NCI-H510A treated with DMSO at 0.1 percent for 48 hours (cell line): ENCODE measurements at places on chromosomes 13 and 19.

- no peak for DNase-seq
Measured at GRCh38 chr19:28999724-29000433, 213.1 kb downstream of the UQCRFS1 start.

DNA sequence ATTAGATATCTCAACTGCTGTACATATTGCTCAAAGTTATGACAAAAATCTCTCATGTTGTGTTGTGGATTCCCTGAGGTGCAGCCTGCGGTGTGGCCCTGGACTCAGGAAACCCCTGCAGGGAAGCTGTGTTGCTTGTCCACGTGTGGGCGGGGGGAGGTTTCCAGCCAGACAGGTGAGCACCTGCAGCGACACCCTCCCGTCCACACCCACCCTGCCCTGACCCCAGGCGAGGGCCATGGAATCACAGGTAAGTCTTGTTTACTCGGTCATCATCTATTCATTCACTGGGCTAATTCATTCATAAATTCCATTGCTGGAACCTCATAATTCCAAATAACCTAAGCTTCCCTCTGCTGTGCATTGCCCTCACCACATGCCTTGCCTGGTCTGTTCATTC, 14.1 kb downstream of the PLPP2 start:
- no peak for DNase-seq

DNA sequence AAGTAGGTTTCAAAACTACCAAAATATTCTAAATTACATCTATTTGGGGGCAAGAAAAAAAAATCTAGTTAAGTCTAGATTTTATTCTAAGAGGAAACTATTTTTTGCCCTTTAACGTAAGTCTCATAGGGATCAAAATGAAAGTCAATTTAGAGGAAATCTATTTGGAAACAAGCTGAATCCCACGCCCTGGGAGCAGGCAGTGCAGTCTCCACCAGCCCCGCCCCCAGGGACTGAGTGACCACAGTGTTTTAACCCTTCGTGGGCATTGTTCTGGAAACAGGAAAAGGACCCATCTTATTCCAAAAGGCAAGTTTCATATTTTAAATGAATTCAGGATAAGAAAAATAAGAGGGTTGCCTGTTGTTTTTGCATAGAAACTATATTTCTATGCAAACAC, 209.7 kb downstream of the SPRY2 start:
- peak; percentile 12 for DNase-seq

GRCh38 chr19:18521692-18522123, at the start of gene ELL:
ELL (minus strand) TSS chr19:18522070; CDS start chr19:18522055, 15 bp downstream.
- no peak for DNase-seq

- DNase-seq = no peak
Measured at GRCh38 chr19:2042485-2043250, 8.4 kb downstream of the MKNK2 start.

DNA sequence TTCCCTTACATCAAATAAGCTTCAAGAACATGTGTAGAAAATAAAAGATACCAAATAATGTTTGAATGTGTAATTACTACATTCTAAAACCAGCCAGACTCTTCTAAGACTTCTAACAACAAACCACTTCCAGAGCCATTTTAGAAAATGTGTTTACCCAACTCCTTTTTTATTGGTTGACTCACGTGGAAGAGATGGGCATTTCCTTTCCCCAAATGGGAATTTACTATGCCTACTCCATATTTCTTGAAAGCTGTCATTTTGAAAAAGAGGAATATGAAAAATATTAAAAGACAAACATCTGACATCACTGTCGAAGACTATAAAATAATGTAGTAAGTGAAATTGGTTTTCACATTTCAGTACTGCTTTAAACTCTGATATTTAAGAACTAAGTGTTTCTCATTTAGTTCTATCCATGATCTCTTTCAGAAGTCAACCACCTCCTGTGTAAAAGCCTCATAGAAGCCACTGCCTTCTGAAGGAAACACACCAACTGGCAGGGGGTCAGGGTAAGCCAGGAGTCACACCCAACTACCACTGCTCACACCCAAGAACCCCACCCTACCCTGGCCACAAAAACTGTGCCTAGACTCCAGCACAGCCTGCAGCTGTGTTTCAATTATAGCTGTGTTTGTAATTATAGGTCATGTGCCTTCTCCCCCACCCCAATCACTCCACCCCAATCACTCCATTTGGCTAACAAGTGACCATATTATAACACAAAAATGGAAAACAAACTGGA, 86.8 kb downstream of the UBL3 start:
- DNase-seq = no peak

DNA sequence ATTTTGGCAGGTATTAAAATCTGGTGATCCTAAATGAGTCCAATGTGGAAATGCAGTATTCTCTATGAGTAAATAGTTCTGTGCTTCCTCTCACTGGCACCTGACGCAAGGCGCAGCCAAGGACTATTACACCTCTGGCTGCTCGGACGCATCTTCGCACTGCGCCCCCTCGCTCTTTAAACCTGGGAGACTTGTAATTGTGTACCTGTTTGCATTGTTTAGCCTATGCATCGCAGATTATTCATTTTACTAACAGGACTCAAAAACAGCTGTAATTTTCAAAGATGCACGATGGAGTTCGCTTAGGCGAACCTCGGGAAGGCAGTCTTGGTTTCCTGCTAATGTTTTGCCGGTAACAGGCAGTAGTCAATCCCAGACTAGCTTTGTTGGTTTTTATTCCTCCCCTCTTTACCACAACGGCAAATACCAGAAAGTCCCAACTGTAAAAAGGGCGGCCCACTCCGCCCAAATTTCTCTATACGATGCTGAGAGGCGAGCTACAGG, 113.2 kb downstream of the KCNRG start:
- DNase-seq = no peak

- DNase-seq = no peak
Measured at GRCh38 chr19:38657633-38658222, 10.3 kb downstream of the ACTN4 start.

DNA sequence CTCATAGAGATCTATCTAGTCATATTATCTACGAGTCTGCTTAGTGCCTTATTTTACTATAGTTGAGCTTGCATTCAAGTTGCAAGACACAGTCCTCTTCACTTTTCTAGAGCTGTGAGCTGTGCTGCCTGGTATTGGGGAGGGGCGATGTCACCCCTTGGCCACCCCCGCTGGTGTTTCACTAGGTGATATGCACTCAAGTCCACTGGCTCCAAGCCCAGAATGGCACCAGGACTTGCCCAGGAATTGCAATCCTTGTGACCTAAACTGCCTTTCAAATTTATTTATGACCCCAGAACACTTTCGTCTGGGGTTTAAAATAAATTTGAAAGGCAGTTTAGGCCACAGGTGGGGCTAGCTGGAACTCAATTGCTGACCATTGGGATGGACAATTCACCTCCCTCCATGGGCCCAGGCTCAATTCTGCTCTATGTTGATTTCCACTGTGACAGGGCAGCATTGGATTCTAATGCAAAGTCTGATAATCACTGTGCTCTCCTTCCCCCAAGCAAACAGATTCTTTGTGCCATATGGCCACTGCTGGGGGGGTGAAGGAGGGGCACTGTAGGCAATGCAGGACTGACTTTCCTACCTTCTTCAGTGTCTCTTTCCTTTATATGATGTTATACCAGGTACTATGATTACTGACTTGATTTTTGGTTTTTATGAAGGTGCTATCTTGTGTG, 1244.2 kb upstream of the MIR17HG start:
- DNase-seq = no peak

GRCh38 chr13:112248406-112248760, 127.8 kb upstream of the SPACA7 start:
- DNase-seq = peak; percentile 63

DNA sequence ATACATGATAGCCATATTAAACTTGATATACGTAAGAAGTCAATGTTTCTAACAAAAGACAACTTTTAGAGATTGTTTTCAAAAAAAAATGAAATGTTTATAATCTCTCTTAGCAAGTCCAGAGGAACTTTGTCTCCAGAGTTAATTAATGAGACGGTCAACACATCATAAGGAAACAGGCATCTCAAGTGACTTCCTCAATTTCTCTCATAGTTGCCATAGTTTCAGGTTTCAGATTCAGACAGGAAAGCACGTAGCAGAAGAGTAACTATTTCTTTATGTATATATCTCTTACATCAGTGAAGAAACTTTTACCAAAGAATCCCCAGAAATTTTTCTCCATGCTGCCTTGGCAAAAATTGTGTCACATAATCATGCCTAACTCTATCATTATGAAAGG, 159.6 kb upstream of the ATXN8OS start:
- no peak for DNase-seq

DNA sequence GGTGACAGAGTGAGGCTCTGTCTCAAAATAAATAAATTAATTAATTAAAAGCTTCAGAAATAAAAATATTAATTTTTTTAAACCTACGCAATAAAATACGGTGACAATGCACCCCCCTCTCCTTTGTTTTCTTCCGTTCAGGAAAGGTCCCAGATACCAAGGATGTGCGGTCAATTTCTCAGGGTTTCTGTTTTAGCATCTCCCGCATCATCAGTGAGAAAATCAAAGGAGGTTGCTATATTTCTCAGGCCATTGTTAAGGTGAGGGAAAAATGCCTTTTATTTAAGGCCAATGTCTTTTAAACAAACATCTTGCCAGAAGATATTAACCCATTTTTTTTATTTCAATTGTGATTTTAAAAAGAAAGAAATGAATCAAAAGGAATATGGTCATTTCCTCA, 111.7 kb downstream of the INSR start:
- DNase-seq = no peak

GRCh38 chr13:34361560-34361959, 543.6 kb downstream of the RFC3 start:
- DNase-seq = no peak

DNA sequence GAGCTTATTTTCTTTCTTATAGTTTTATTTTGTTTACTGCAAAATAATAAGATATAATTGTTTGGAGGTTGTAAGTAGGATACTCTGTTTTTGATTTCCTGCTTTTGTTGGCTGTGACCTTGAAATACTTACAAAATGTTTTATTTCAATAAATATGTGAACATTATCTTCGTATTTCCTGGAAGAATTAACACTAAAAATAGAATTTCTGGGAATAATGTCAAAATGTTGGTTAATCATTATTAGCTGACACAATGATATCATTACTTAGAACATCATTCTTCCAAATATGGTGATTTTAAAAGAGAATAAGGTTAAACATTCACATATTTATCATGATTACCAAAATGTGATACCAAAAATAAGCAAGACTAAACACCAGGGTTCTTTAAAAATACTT, 1148.6 kb upstream of the PRR20A start:
- no peak for DNase-seq

- no peak for DNase-seq
Measured at GRCh38 chr19:10985502-10985901, 24.7 kb downstream of the SMARCA4 start.

DNA sequence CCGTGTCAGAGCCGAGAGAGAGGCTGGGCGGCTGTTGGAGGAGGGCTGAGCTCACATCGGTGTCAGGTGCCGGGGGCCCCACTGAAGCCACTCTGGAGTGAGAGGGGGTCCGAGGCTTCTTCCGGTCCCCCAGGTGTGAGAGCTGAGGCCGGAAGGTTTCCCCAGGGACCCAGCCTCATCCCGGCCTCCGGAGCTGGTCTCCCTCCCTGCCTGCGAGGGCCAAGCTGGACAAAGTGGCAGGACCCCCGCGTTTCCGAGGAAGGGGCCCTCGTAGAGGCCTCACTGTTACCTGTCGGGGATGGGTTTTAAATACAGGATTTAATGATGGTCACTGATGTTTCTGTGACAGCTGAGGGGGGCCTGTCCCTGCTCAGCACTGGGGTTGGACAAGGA, 6.6 kb downstream of the HCN2 start:
- no peak for DNase-seq

GRCh38 chr13:36345438-36346221, 564 bp downstream of the SPART start:
- DNase-seq = peak; percentile 17

DNA sequence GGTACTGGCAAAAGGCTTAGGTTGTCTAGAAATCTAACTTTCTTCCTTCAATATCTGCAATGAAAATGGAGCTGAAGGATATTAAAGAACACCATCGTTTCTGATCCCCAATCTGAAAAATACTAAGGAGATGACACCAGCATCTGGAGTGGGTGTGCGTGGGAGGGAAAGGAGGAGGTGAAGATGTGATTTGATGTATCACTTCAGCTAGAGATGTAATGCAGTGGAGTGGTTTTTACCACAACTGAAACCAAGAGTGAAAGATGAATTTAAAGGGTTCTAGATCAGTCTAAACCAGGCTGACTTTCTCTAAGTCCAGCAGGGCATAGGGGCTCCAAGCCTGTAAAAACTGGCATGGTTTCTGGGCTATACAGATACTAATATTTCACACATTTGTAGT, 148.4 kb downstream of the AKAP11 start:
- no peak for DNase-seq

GRCh38 chr13:60756306-60756705, 359.3 kb downstream of the TDRD3 start:
- no peak for DNase-seq

DNA sequence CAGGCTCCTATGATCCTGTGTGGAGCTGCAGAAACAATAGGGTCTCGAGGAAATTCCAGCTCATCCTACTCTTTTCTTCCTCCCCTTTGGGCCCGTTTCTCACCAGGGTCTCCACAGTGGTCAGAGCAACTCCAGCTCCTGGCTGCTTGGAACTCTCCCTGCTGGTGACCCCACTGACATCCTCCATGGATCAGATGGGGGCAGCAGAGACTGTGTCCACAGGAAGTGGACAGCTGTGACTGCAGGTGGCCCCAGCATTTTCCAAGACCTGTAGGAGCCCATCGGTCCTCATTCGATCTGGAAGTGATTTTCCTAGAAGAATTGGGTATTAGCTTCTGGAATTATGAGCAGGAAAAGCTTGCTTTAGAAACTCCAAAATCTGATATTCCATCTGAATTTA, 208.5 kb downstream of the ZNF536 start:
- no peak for DNase-seq

GRCh38 chr19:37926711-37927110, 19.7 kb downstream of the SIPA1L3 start:
- DNase-seq = no peak

- DNase-seq = no peak
Measured at GRCh38 chr19:56995303-56995702, 124.5 kb upstream of the USP29 start.

GRCh38 chr13:113022745-113023574, 53.9 kb downstream of the MCF2L start:
- no peak for DNase-seq

DNA sequence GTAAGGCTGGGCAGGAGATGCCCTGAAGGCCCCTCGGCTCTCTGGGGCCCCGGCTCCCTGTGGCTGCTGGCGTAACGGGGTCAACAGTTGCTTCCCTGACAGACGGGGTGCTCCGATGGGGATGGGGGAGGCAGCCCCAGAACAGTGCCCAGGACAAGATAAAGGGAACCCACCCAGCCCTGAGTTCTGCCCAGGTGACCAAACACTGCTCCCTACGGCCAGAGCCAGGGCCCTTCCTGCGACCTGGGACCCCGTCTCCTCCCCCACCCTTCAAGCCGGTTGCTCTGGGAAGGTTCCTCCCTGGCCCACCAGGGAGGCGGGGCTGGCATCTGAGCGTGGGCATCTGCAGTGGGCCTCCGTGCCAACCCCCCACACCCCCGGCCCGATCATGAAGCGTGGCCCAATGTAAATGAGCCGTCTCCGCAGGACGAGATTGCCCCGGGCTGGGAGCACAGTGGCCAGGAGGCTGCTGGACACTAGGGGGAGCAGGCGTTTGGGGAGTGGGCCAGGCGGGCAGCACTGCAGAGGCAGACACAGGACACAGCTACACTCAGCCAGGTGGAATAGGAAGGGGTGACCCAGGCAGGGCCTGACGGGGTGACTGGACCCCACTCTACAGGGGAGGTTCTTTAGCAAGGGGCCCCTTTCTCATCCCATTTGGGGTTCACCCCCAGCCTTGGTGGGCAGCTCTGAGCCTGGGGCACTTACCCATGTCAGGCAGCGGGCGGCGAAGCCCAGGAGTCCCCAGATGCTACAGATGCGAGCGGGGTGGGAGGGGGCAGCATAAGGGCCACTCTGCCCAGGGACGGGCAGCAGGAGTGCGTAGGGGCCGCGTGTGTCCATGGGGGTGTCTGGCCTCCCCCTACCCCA, 1.2 kb upstream of the NKPD1 start:
- DNase-seq = no peak
